T-cell (primary cell): ENCODE measurements at places on chromosomes 11 and 22. TPM values are rescaled to one million over a fixed set of nuclear protein-coding genes. Genes with fewer than 3 reads are reported as not detected.

CD3G gene
- total RNA-seq: 190 TPM

RIMBP3C gene
- 3.9 TPM for total RNA-seq

SLC7A4 gene
- 0.14 TPM for total RNA-seq

OR2AG2 gene
- not detected for total RNA-seq

LMO1 gene
- not detected for total RNA-seq

SPDYC gene
- not detected for total RNA-seq

C11orf54 gene
- 27.4 TPM for total RNA-seq
